Cerebellum (tissue), 4 donors: ENCODE measurements at places on chromosomes 2 and 18. TPM values are rescaled to one million over a fixed set of nuclear protein-coding genes. Genes with fewer than 3 reads are reported as not detected.

- no peak for DNase-seq
These were observed 247.3 kb upstream of the GYPC start for GRCh38 chr2:126408671-126409070.

- DNase-seq: no peak
These were observed 17.5 kb downstream of the YWHAQ start for GRCh38 chr2:9613291-9613690.

DNA sequence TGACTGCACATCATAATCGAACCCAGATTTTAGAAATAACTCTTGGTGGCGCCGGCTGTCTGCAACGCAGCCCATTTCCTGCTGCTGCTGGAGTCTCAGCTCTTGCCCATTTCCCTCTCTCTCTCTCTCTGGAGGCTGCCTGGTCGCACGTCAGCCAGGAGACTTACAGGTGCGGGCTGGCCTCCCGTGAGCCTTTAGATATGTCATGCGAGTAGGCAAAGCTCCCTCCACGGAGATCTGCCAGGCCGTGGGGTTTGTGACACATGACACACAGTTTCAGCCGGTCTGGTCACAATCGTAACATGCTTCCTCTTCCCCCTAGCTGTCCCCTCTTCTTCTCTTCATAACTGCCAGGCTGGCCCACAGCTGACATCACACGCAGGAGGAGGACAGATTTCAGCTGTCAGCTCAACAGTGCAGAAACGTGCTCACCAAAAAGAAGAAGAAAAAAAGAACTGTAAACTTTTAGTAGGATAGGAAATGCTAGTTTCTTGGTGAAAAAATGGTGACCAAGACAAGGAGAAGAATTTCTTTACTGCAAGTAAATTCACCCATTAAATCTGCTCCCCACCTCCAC, 489.3 kb downstream of the ZNF516 start:
- DNase-seq: no peak

GRCh38 chr2:167827352-167828097, 419.9 kb downstream of the STK39 start:
- no peak for DNase-seq

GRCh38 chr18:29164020-29164706, 987.2 kb upstream of the CDH2 start:
- DNase-seq: no peak

- no peak for DNase-seq
These were observed 13.1 kb downstream of the ZAP70 start for GRCh38 chr2:97726261-97727064.

DNA sequence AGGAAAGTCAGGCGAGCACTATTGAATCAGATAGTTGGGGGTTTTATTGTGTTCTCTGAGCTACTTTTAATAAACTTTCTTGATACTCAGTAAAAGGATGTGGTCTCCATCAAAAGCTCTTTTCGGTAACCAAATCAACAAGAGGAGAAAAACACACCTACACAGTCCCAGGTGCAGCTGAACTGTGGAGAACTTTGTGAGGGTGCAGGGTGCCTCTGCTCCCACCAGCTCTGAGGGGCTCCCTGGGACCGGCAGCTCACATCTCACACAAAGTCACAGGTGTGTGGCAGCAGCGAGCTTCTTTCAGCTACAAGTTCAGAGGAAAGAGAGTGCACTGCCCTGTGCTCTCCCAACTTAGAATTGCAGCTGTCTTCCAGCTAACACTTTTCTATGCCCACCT, 650.4 kb downstream of the RNF144A start:
- no peak for DNase-seq

- no peak for DNase-seq
These were observed 24.7 kb downstream of the COPS7B start for GRCh38 chr2:231810905-231811304.

- DNase-seq: no peak
These were observed 53.7 kb downstream of the RIT2 start for GRCh38 chr18:43061816-43062215.

DNA sequence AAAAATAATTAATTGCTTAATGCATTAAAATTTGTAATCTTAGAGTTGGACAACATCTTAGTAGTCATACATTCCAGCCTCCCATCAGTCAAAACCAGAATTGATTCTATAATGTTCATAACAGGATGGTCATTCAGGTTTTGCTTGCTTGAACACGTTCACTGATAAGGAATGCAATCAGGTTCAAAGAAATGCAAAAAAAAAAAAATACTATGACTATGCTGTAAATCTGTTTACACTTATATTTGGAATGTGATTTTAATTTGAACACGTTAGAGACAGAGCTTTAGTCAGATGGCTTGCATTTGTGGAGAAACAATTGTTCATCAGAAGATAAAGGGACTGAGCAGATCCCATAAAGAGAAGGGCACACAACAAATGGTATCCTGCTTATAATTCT, 131.3 kb upstream of the UNC80 start:
- no peak for DNase-seq

DNA sequence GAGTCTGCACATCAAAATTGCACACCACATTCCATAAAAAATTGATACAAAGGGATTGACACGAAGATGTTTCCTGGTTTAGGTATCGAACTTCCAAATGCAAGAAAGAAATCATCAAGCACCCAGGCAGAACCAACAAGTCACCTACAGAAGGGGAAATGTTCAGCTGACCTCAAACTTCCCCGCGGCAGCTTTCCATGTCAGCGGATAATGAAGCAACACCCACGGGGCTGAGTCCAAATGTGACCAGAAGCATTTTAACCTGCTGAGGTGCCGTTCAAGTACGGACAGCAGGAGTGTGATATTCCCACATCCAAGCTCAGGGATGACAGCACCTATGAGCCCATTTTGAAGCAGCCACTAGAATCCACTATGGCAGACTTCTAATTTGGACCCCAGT, 124.9 kb downstream of the GALNT14 start:
- no peak for DNase-seq

GRCh38 chr2:190579915-190580846, 45.7 kb upstream of the NEMP2 start:
- DNase-seq: no peak

DNA sequence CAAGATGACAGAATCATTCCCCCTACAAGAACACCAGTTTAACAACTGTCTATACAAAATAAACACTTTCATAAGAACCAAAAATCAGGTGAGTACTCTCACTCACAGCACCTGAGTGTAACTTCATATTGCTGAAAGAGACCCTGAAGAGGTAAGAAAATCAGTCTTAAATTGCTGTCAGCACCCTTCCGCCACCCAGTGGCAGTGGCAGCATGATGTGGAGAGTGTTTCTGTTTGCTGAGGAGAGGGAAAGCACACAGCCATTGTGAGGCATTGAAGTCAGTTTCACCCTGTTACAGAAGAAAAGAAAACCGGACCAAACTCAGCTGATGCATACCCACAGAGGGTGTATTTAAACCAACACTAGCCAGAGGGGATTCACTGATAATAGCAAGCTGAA, 1240.8 kb upstream of the CRIM1 start:
- DNase-seq: no peak

DNA sequence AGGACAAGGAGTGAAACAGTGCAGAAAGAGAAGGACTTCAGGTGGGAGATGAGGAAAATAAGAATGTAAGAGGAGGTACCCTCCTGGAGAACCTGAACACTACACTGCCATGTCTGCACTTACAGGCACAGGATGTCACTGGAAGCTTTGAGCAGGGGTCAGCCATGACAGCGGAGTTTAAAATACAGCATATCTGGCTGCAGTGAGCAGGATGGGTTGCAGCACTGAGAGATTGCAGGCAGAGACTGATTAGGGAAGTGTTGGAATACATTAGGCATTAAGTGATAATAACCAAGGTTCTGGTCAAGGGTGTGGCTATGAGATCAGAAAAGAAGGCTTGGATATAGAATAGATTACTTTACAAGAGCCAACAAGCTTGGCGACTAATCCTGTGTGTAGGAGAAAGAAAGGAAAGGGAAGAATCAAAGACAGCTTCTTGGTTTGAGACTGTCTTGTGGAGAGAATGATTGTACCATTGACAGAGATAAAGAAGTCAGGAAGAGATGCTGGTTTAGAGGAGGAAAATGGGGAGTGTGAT, 171.1 kb upstream of the RBMS1 start:
- no peak for DNase-seq

Gene CDH7
- 39.9 TPM for total RNA-seq

Gene TRIM43
- total RNA-seq: 1.1 TPM

Gene LYG1
- total RNA-seq: 1.00 TPM

Gene GCKR
- 0.54 TPM for total RNA-seq

Gene GGCX
- total RNA-seq: 34.1 TPM

Gene TM4SF20
- not detected for total RNA-seq

Gene COLEC11
- total RNA-seq: 0.82 TPM

Gene ANKRD29
- 9.5 TPM for total RNA-seq

Gene CCDC141
- total RNA-seq: 2.6 TPM

Gene NCKAP5
- 25.3 TPM for total RNA-seq

Gene KCNG2
- total RNA-seq: 2.1 TPM

Gene PLCD4
- 1.2 TPM for total RNA-seq
